ENCODE measurements at places on chromosomes 5 and 9.

DNA sequence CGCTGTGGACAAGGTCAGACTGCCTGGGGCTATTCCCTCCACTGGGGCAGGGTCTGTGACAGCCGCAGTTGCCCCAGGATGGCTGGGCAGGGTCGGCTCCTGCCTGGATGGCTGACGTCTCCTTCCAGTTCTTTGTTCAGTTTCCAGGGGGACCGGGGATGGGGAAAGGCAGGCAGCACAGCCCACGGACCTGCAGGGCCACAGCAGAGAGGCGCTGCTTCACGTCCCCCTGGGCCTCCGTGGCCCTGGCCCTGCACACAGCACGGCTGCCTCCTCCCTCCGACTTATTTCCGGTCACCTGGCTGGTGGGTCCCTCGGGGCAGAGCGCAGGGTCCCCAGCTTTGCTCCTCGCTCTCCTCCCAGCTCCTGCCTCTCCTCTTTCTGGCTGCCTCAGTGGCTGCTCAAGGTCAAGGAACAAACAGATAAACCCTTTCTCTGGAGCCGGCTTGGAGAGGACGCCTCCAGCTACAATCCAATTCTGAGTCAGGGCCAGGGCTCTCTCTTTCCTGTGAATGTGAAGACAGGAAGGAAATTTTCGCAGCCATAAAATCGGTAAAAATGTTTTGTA lies 169.7 kb downstream of the C9orf50 start:
- DNase-seq = no peak

DNA sequence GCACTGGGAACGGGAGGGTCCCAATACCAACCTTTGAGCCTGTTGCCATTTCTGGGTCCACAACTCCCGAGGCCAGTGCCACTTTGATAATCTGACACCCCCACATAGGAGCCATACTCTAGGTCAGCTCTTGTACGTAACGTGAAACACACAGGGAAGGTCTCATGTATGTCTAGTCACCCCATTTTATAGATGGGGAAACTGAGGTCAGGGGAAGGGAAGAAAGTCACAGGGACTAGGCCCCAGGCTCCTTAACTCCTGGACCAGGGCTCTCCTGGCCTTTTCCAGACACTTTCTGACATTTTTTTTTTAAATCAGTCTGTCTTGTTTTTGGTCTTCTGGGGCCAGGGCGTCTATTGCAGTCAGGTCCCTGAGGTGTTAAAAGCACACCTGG lies 80.3 kb upstream of the SLC25A51 start:
- no peak for DNase-seq

DNA sequence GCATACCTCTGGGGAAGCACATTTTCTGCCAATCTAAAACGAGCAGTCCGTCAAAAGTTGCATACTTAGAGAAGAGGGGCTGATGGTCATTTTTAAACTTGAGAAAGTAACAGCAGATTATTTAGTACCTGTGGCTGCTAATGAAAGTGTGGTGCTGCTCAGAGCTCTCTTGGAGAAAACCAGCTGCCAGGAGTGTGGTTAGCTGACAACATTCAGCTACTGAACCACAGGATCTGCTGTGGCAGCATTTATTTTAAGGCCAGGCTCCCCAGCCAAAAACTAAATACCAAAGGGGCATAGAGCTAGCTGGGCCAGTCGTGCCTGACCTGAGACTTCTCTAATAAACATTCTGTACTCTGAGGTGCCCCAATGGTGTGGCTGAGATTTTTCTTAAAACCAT lies 203.6 kb downstream of the EDIL3 start:
- no peak for DNase-seq

GRCh38 chr9:14344053-14344524 lies 30.1 kb upstream of the NFIB start:
- peak; percentile 77 for DNase-seq

DNA sequence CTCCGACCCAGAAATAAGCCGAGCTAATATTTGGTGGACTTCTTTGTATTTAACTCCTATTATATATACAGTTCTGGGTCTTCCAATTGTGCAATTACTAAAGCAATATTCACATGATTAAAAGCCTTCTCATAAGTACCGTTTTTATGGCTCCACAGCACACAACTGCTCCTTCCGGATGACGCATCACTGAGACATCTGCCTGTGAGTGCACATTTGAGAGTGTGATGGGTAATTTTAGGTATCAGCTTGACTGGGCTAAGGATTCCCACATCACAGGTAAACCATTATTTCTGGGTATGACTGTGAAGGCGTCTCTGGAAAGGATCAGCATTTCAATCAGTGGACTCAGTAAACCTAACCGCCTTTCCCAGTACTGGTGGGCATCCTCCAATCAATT lies 77.5 kb upstream of the SYK start:
- DNase-seq = no peak

- no peak for DNase-seq
These were observed 104.4 kb upstream of the CXCL14 start for GRCh38 chr5:135683189-135683588.

- DNase-seq = peak; percentile 70
These were observed 168.2 kb downstream of the CACNA1B start for GRCh38 chr9:138045541-138046490.

Data from DMS79 treated with DMSO at 0.1 percent for 48 hours (cell line).